ENCODE measurements at places on chromosomes 11 and 22.
A peak's percentile ranks its signal among the peaks of the same experiment; 100 is the strongest.

- DNase-seq = no peak
Observed at GRCh38 chr11:81707881-81708280, 1025.8 kb downstream of the FAM181B start.

GRCh38 chr11:126646701-126647557 is 291.4 kb downstream of the ST3GAL4 start:
- DNase-seq = no peak

DNA sequence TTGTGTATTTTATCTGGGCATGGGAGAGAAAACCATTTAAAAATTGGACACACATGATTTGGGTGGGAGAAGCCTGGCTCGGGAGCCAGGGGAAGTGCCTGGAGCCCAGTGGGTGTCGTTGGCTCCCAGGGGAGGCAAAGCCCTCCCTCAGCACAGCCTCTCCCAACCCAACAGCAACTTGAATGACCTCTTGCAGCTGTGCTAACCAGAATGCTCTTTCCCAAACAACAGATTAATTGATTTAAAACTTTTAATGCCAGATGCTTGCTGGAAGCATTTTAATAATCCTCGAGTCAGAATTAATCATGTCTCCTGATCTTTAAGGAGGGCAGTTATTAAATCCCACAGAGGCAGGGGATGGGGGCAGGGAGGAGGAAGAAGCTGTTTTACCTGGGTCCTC is 401.6 kb downstream of the BUD13 start:
- DNase-seq = no peak

GRCh38 chr11:12841946-12842630 is 167.0 kb upstream of the RASSF10 start:
- no peak for DNase-seq

GRCh38 chr11:123543797-123544196 is 110.6 kb downstream of the SCN3B start:
- DNase-seq = no peak

DNA sequence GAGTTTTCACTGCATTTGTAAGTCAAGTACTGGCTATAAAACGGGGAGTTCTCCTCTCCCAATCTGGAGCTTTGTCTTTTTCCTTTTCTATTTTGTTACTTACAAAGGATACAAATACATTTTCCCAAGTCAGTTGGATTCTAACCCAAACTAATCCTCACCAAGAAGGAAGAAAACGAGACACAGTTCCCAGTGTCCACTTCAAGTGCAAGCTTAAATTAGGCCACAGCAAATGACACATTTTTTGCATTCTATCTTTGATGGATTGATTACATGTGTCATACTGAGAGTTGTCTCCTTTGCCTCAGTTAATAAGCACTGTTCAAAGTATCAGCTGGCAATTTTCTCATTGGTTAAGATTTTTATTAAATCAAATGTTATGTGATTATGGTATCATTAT is 296.7 kb upstream of the ANO5 start:
- no peak for DNase-seq

DNA sequence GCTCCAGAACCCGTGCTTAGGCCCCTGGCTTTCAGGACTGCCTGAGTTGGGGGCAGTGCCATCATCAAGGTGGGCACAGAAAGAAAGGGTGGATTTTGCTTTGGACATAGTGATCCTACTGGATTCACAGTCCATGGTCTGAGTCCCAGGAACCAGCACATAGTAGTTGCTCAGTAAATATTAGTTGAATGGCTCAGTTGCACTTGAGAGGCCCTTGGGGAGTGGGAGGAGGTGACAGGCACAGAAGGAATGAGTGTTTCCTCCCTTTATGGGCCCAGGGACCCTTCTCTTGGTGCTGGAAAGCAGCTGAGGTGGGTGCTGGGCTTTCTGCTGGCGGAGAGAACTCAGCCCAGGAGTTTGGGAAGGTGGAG is 16.6 kb downstream of the ARHGEF17 start:
- no peak for DNase-seq

GRCh38 chr11:67002921-67003411 is 20.0 kb upstream of the SYT12 start:
- no peak for DNase-seq

- no peak for DNase-seq
Observed at GRCh38 chr11:77753230-77753629, 67.3 kb downstream of the RSF1 start.

DNA sequence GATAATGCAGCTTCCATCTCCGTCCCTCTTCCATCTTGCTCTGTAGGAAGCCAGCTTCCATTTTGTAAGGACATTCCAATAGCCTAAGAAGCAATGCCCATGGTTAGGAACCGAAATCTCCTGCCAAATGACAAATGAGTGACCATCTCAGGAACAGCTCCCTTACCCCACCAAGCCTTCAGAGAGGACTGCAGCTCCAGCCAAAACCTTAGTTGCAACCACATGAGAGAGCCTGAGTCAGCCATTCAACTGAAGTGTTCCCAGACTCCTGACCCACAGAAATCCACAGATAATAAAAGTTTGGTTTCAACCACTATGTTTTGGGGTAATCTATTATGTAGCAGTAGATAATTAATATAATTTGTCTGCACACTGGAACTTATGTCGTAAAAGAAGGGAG is 51.7 kb upstream of the LDLRAD3 start:
- DNase-seq = no peak

- DNase-seq = no peak
Observed at GRCh38 chr22:46081036-46081830, 69.1 kb upstream of the PPARA start.

GRCh38 chr11:73271936-73272679 is at the start of gene P2RY6:
Gene P2RY6, plus strand, starts transcription at chr11:73272338. Its CDS starts 24,181 bp downstream, at chr11:73296519.
- DNase-seq = no peak

DNA sequence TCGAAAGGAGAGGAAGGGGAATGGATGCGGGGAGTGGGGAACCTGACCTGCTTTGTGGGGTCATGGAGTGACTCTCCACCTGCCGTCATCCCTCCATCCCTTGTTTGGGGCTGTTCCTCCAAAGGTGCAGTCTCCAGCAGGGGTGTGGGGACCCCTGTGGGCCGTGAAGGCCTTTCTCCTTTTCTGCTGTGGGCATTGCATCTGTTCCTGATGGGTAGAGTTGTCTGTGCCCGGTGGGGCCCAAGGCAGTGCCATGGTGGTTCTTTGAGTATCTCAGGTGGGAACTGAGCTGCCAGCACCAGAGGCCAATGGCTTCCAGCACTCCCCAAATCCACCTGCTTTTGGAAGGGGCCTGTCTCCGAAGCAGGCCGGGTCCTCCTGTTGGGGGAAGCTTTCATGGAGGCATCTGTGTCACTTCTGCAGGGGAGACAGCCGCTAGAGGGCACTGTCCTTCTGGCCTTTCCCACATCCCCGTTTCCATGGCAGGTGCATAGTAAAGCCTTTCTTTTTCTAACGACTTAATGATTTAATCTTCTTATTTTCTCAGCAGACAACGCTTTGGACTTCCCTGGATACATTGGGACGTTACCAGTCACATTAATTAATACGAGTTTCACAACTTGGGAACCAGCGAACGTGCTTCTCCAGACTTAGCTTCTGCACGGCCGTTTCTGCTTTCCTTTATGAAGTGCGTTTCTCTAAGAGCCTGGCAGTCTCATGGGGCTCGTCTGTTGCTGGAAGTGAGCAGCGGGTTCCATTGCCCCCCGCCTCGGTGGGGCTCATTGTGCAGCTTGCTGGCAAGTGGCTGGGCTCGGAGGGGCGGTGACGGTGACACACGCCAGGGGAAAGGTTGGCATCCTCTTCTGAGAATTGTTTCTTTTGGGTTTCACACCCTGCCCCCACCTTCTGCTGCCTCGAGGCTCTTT is 57.1 kb downstream of the PARVB start:
- DNase-seq = peak; percentile 65
